Muscle of arm (tissue), 14 donors: ENCODE measurements at places on chromosomes 2 and 18. TPM values are rescaled to one million over a fixed set of nuclear protein-coding genes. Genes with fewer than 3 reads are reported as not detected.

The GNLY gene
- 1.5 TPM for polyA plus RNA-seq

The ABCB11 gene
- not detected for polyA plus RNA-seq

The MYOM1 gene
- 833 TPM for polyA plus RNA-seq

The RIT2 gene
- polyA plus RNA-seq = not detected

The SERPINB13 gene
- polyA plus RNA-seq = not detected

The IGFBP5 gene
- polyA plus RNA-seq = 395 TPM

The TIMM21 gene
- polyA plus RNA-seq = 47.3 TPM

The ATP6V1B1 gene
- polyA plus RNA-seq = 1.6 TPM

The NCKAP1 gene
- polyA plus RNA-seq = 103 TPM

The GATA6 gene
- 1.4 TPM for polyA plus RNA-seq

The HTR2B gene
- polyA plus RNA-seq = 1.1 TPM

The DNAJC5G gene
- polyA plus RNA-seq = 0.14 TPM

DNA sequence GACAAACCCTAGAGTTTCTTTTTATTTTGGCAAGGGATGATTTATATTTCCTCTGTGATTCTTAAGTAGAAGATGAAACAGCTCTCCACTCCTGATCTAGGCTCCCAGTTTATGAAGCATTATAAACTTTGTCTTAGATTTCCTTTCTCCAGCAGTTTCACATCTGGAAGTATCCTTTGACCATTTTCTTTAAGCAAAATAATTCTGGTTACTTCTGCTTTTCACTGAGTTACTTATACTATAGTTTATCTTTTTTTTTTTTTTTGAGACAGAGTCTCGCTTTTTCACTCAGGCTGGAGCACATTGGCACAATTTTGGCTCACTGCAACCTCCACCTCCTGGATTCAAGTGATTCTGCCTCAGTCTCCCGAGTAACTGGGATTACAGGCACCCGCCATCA lies 45.5 kb downstream of the KCMF1 start:
- no peak for DNase-seq

- DNase-seq = no peak
Observed at GRCh38 chr18:75324686-75325257, 102.7 kb downstream of the SMIM21 start.

DNA sequence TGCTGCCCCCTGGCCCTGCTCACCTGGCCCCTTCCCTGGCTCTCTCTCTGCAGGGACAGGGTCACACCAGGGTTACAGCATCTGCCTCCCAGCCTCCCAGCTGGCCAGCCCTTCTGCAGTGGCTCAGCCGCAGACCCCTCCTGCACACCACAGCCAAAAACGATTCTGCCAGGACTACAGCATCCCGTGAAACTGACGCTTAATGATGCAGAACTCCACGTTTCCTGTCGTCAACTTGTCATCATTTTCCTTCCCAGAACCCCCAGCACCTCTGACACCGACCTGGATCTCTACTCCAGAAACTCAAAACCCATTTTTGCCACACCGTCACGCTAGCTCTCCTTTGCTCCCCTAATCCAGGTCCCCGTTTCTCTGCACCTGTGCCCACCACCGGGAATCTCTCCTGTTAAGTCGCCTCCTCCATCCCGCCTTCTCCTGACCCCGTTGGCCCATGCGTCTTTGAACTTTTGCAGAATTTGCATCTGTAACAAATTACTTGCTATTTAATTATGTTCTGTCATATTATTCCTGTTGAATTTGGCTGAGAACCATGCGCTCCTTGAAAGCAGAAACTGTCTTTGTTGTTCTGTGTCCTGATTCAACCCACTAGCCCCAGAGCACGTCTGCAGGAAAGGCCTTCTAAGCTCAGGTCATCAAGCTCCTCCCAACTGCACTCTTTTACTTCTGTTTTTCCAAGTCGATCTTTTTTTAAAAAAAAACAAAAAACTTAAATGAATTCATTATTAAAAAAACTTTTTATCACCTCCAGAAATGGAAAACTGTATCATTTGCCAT lies 173.2 kb upstream of the COPS8 start:
- DNase-seq = no peak

- no peak for DNase-seq
Observed at GRCh38 chr2:113915082-113915819, 25.4 kb downstream of the ACTR3 start.

GRCh38 chr2:15906778-15907177 lies 33.6 kb upstream of the MYCN start:
- no peak for DNase-seq

- no peak for DNase-seq
Observed at GRCh38 chr18:56831988-56832387, 180.8 kb downstream of the WDR7 start.

- DNase-seq = no peak
Observed at GRCh38 chr2:85791704-85792565, 38.1 kb downstream of the ATOH8 start.

DNA sequence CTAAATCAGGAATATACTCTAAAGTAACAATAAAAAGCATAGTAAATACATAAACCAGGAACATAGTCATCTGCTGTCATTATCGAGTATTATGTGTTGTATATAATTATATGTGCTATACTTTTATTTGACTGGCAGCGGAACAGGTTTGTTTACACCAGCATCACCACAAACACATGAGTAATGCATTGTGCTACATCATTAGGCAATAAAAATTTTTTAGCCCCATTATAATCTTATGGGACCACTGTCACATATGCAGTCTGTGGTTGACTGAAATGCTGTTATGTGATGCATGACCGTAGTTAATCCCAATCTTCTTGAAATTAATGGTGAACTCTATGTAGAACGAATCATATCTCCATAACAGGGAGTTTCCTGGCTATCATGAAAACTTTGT lies 136.7 kb upstream of the ZFP36L2 start:
- no peak for DNase-seq

DNA sequence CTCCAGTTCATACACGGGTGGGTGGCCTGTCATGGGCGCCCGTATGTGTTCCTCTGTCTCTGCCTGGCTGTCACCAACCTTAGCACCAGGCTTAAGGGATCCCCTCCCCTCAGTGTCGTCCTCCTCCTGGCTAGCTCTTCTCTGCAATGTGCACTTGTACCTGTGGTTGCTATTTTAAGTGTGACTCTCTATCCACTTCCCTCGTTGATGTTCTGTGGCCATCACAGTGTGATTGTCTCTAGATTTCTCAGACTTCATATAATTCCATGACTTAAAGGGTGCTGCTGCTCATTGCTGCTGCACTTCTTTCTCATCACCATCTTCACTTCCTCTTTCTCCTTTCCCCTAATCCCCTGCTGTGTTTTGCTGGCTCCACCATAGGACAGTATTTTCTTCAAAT lies 143.4 kb downstream of the EML6 start:
- DNase-seq = no peak

DNA sequence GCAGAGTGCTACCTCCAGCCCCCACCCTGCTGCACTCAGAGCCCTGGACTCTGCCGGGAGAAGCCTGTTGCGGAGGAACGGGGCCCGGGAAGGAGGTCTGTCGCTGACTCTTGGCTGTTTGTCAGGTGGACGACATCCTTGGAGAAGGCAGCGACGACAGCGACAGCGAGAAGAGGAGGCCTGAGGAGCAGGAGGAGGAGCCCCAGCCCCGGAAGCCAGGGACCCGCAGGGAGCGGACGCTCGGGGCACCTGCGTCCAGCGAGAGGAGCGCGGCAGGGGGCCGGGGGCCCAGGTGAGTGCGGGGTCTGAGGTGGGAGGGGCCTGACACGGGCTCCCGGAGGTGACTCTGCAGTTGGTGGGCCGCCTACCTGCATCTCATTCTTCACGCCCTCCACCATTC lies 56.6 kb downstream of the CTDP1 start:
- no peak for DNase-seq

DNA sequence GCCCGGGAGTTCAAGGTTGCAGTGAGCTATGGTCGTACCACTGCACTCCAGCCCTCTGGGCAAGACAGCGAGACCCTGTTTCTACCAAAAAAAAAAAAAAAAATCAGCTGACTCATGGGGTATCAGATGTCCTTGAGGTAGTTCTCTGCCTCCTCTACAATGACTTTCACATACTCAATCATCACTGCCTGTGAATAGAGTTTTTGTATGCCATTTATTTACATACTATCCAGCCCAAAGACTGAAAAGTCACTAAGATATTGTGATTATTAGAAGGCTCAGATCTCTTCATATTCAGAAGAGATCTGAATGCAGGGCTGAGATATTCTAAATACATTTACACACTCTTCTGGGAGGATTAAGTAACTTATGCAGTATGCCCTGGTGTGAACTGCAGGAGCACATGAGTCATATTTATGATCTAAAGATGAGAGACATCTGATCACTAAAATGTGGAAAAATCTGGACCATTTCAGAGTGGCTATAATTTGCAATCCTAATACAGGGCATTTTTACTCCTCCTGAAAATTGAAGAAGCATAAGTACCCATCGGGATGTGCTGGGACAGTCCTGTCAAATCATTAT lies 38.9 kb downstream of the KLF7 start:
- DNase-seq = no peak

- DNase-seq = no peak
Observed at GRCh38 chr2:165633431-165633830, 160.6 kb downstream of the GALNT3 start.

DNA sequence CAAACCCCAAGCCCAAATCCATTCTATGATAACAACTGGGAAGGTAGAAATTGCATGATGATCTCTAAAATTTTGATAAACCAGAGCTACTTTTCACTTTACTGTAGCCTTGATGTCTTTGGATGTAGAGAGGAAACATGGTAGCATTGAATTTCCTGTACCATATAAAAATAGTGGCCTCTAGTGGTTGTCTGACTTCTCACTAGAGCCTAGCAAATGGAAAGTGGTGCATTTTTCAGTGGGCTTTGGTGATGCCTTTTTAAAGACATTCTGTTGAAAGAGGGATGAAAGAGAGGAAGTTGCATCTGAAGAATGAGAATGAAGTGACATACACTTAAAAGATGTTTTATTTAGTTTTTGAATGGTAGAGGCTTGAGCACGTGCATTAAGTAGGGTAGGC lies 662.2 kb downstream of the XIRP2 start:
- DNase-seq = no peak

DNA sequence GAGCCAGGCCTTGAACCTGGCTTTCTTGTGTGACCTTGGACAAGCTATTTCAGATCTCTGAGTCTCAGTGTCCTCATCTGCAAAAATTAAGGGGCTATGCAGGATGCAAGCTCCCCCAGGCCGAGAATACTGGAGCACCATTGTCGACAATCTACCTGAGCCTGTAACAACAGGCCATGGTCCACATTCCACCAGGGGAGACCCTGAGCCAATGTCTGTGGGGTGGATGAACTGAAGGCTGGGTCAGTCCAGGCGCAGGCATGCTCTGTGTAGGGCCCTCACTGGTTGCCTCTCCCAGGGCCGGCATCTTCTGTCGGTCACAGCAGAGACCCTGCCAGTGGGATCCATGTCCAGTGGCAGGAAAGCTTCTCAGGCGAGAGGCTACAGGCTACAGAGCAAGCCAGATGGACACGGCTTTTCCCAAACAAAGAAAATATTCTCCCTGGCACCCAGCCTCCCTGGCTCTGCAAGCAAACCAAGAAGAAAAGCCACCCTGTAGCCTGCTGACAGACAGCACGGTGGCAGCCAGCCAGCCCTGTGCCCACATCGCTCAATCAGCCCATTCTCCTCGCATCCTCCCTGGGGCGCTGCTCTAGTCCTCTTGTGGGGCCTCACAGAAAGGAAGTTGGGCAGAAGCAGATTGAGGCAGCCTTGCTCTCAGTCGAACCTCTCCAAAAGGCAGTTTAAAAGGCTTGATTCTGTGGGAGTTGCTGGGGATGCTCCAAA lies 48.7 kb upstream of the FZD7 start:
- DNase-seq = no peak

DNA sequence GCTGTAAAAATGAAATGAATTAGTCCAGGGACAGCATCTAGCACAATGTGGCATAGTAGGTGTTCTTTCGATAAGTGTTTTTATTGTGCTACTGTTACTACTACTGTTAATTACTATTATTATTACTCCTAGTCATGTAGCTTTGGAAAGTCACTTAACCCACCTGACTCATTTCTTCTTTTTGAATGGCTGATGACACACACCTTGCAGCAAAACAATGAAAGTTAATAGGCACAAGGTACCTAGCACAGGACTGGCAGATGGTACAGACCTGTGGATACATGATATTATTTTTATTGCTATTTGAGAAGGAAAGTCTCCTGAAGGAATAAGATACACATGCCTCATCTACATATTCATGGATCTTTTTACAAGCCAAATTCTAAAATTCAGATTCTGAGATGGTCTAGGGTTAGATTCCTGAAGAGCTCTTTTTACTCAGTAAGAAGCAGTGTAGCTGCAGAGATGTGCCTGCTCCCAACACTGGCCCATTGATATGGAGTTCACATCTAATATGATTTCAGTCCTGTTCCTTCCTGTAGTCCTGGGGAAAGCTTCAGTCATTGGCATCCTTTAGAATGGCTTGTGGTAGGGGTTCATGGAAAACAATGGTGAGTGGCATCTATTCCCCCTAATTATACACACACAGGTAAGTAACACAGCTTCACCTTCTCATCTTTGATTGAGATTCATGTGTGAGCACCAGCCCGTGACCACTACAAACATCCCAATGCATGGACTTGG lies 7.9 kb upstream of the ERMN start:
- no peak for DNase-seq

GRCh38 chr2:85989288-85989865 lies 100.6 kb upstream of the ST3GAL5 start:
- DNase-seq = no peak

- peak; percentile 45 for DNase-seq
Observed at GRCh38 chr18:37483221-37483971, 82.2 kb downstream of the CELF4 start.

DNA sequence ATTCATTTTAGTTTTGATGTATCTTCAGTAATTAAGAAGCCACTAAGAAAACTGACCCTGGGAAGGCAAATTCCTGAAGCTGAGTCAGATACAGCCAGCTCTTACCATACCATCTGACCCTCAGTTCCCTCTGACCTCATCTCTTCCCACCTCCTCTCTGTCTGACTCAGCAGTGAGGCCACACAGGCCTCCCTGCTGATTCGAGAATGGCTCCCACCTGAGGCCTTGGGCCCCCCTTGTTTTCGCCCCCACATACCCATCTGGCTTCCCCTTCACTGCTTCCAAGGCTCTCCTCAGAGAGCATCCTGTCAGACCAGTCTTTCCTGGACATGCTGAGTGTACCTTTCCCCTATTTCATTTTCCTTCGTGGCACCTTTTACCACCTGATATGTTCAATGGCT lies 71.0 kb upstream of the CYP1B1 start:
- no peak for DNase-seq

GRCh38 chr18:3148930-3149535 lies 70.7 kb downstream of the MYOM1 start:
- DNase-seq = no peak

- no peak for DNase-seq
Observed at GRCh38 chr2:157903626-157904025, 27.5 kb upstream of the ACVR1 start.

GRCh38 chr2:129777146-129777545 lies 202.3 kb upstream of the RAB6C start:
- DNase-seq = no peak

DNA sequence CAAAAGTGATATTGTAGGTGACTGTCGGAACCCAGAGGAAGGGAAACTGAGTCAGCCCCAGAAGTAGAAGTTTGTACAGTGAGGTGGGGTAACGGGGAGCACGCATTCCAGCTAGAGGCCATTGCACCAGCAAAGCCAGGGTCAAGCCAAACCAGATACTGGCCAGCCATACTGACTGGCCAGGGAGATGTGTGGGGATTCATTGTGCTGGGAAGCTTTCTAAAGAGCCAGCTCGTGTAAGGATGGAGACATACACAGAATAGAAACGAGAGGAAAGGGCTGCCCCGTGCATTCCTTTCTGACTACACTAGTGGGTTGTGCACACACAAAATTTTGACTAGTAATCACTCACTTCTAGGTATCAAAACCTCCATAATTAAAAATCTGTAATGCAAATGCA lies 175.3 kb upstream of the PID1 start:
- DNase-seq = no peak

- no peak for DNase-seq
Observed at GRCh38 chr2:108092886-108093285, 106.6 kb downstream of the SLC5A7 start.
